ENCODE measurements at places on chromosomes 4 and X.

GRCh38 chr4:121484633-121485032 lies 103.8 kb upstream of the QRFPR start:
- DNase-seq, result peak; percentile 35

DNA sequence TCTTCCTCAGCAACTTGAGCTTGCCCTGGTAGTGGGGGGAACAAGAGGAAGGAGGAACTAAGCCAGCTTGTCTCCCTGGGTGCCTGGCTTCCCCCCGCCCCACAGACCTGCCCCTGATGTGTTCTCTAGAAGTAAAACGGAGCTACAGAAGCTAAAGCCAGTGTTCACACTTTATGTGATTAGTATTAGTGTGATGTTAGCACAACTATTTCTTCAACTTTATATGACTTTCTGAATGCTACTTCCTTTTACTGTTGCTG lies 10.7 kb downstream of the RGS12 start:
- DNase-seq, result no peak

- no peak for DNase-seq
Measured at GRCh38 chrX:41308884-41309647, 24.9 kb upstream of the DDX3X start.

DNA sequence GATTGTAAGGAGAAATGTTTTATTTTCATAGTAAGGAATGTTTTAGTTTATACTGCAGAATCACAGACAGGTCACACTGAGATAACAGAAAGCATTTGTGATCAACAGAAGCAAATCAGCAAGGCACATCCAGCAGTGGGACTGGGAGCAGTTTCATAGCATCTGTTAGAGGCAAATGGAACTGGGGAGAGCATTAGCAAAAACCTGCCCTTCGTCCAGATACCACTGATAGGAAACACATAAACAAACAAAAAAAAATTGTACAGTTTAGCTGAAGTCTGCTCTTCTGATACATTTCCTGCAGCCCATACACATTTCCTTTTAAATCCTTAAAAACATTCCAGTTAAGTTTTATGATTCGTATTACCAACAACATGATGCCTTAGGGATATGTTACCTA lies 374.3 kb downstream of the PCDH7 start:
- no peak for DNase-seq

Measured in ACHN (cell line).